ENCODE measurements at places on chromosomes 6 and 20. TPM values are rescaled to one million over a fixed set of nuclear protein-coding genes. Genes with fewer than 3 reads are reported as not detected.

DNA sequence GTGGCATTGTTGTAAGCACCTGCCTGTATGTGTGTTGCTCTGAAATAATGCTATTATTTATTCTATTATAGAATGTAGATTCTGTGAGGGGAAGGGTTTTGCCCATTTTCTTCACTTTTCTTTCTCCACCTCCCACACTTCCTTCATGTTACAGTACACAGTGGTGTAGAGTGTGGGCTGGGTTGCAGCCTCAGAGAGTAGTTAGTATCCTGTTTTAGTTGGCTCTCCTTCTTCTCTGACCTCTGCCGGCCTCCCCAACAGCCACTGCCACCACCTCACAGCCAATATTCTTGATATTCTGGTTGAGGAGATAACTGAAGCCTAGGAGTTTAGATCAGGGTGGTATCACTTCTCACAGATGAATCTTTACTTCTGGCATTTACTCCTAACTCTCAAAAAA, 143.4 kb downstream of the BCKDHB start:
- DNase-seq: no peak

DNA sequence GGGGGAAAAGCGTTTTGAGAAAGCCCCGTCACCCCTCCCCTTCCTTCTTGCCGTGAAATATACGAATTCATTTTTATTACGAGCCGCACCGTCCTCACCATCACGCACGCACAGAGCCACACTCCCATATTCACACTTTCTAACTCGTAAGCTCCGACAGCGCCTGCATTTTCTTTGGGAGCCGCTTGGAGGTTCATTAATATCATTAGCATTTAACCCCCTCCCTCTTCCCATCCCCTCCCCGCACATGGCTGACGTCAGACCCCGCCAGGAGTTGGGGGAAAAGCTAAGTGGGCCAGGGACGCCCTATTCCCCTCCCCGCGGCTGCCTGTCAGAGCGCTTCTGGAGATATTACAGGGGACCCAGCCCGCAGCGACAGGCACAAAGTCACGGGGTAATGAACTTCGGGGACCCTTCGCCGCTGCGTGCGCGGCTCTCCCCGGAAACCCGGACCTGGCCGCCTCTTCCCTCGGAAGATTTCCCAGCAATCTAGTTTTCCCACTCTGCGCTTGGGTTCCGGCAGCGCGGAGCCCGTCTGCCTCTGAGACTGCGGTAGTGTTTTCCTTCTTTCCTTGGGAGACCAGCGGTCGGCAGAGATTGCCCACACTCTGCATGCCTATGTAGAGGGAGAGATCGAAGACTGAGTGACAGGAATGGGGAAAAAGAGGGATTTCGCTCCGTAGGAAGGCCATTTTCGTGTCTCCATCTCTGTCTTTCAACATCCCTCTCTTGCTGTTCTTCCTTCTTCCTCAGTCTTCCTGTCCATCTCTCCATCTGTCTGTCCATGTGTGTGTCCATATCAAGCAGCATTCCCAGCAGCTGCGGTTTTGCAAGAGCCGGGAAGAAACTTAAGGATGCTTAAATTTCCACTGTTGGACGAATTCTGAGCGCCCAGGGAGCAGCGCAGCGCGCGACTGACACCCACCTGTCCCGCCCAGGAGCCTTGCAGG, at the start of gene NR2E1:
TSS of gene NR2E1 (plus strand) at position 309 of the 950 bp plus-strand sequence. CDS start 744 bp downstream, outside the sequence.
- DNase-seq: peak; percentile 84

DNA sequence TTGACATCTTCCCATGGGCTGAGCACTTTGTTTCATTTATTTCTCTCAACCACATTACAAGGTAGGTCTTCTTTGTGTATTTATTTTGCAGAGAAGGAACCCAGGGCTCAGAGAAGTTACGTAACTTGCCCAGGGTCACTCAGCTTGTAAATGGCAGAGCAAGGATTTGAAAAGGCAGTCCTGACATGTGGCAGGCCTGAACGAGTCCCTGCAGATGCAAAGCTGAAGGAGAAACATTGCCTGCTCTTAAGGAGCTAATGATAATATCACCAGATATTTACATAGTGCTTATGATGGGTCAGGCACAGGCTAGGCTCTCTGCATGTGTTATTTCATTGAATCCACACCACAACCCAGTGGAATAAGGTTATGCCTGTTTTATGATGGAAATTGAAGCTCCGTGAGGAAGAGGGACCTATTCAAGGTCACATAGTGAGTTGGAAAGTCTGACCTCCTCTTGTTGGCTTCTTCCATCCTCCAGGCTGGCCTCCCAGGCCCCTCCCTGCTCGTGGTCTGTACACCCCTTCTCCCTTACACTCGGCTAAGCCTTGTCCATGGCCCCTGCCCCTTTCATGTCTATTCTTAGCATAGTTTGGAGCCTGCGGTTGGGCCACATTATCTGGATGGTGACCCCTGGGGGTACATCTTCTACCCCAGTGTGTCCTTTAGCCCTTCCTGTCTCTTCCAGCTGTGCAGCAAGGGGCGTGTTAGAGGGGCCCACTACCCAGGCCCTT, 12.5 kb downstream of the MYH7B start:
- DNase-seq: no peak

DNA sequence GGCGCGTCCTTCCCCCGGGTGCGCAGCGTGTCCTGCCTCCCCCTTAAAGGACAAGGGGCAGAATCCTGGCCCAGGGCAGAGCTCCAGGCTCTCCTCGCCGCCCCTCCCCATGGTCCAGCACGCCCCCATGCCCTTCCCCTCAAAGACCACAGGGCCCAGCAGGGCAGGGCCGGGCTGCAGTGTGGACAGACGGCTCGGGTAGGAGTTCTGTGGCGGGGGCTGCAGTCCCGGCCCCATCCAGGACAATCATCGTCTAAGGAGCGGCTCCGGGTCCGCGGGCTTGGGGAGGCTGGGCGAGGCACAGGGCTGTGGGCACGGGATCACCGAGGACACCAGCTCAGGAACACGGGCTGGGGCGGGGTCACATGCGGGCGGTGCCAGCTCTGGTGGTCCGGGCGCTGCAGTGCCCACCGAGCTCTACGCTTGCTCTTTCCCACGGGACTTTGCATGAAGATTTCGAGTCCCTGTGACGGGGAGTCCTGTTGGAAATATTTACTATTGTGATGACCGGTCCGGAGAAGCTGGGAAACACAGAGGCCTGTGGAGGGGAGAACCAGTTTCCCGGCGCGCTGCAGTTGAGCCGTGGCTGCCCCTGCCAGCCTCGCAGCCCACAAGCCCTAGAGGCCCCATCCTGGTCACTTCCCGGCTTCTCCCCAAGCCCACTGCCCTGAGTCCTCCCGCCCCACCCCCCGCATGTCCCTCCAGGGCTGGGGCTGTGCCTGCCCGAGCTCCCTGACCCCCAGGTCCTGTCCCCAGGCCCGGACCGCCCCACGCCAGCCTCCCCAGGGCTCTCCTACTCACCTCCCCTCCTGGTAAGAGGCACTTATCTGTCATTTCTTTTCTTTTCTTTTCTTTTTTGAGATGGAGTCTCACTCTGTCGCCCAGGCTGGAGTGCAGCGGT, 20.6 kb downstream of the SLC17A9 start:
- DNase-seq: peak; percentile 43

OR2J3 gene
- polyA plus RNA-seq: not detected

VARS1 gene
- polyA plus RNA-seq: 71.2 TPM

All from GM23338 (cell line).